ENCODE measurements at places on chromosomes 7 and 10.
A peak's percentile ranks its signal among the peaks of the same experiment; 100 is the strongest.

DNA sequence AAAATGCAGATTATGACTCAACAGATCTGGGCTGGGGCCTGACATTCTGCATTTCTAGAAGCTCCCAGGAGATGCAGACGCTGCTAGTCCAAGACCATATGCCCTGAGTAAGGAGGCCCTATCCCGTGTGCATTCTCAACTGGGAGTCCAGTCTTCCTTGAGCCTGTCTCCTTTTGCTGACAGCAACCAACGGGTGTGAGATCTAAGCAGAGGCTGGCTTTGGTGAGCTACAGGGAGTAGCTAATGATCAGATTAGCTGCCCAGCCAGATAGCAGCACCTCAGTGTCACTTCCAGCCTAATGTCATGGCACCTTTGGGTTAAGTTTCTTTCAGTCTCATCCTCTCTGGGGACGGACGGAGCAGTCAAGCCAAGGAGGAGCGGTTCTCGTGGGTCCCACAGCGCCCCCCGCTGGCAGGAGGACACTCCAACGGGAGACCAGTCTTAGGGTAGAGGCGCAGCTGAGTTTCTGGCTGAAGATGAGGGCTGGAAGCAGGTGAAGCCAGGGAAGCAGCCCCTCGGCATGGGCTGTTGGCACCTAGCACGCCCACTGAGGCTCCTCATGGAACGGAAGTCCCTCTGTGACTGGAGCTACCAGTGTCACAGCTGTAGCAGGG lies 154.0 kb downstream of the CCDC3 start:
- DNase-seq, result peak; percentile 34

GRCh38 chr10:5168897-5169420 lies 16.0 kb downstream of the AKR1C8 start:
- DNase-seq, result peak; percentile 21

DNA sequence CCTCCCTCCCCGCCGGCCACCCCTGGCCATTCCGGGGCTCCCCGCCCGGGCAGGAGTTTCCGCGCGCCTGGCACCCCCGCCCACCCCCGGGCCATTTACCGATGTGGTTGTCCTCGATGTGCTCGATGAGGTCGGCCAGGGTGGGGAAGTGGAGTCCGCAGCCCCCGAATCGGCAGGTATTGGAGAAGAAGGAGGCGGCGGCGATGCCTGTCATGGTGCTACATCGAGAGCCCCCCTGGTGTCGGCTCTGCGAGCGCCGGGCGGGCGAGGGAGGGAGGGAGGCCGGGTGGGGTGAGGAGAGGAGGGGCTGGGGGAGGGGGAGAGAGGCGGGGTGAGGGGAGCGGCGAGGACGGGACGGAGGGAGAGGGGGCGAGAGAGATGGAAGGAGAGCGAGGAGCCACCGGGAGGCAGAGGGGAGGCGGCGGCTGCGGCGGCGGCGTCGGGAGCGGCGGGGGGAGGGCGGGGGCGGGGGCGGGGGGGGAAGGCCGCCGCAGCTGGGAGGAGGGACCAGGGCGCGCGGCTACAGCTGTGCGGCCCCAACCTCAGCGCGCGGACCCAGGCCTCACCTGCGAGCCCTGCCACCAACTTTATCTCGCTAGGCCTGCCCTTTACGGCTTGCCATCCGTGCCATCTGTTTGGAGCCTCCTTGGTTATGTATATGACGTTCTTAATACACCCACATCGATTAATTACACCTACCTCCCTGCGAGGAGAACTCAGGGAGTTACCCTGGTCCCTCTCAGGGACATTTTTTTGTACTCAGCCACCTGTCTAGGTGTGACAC lies at the start of gene JAZF1:
TSS of gene JAZF1 (minus strand) at position 432 of the 784 bp plus-strand sequence.
- DNase-seq, result no peak

DNA sequence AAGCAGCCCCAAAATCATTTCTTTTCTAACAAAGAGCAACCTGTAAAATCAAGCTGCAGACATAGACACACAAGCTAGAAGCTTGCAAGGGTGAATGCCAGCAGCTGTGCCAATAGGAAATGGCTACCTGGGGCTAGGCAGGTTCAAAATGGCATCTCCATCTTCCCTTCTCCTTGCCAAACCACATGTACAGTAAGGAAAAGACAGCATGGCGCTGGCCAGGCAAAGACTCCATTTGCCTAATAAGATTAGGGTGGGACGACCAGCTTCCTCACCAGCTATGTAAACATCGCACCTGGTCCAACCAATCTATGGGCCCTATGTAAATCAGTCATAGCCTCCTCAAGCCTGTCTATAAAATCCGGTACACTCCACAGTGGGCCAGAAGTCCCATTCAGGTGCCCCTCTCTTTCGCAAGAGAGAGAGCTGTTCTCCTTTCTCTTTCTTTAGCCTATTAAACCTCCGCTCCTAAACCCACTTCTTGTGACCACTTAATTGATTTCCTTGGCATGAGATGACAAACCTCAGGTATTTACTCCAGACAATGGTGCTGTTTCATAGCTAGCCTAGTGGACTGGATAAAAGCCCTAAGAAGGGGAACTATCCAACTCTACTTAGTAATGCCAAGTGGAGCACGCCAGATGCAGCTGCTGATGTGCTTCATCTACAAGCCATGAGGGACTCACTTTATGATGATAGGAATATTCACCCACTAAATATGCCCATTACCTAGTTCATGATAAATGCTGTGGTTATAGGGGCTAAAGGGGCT lies 44.1 kb downstream of the HTR7 start:
- DNase-seq, result no peak

- no peak for DNase-seq
Measured at GRCh38 chr7:1253681-1254181, 21.1 kb downstream of the UNCX start.

DNA sequence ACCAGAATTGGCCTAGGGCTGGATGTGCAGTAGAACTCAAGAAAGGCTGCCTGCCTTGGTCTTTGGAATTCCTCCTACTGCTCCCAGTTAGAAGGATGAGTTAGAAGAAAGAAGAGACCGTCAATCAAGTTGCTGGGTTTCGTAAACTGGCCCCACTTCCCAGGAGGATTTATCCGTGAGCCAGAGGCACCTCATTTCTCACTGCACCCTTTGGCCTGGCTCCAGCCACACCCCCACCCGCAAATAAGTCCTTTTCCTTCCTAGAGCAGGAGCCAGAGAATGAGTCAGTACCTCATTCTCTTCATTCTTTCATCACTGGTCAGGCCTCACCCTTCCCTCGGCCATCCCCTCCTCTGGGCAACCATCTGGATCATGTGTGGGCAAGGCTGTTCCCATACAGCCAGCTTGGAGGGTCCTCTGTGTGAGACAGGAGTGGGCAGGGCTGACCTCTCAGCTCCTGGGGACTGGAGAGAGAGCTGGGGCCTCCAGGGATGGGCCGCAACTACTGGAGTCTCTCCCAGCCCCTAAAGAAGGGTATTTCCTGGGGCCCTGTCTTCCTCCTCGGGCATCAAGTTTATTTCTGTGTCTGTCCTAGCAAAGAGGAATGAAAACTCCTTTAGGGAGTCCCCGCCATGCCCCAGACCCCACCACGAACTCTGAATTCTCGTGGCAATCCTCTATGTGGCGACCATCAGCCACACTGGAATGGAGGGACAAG lies 87.2 kb upstream of the DUSP5 start:
- DNase-seq, result no peak

GRCh38 chr7:50954716-50955115 lies 172.0 kb upstream of the GRB10 start:
- no peak for DNase-seq

GRCh38 chr10:45399113-45399512 lies 25.1 kb downstream of the ALOX5 start:
- no peak for DNase-seq

DNA sequence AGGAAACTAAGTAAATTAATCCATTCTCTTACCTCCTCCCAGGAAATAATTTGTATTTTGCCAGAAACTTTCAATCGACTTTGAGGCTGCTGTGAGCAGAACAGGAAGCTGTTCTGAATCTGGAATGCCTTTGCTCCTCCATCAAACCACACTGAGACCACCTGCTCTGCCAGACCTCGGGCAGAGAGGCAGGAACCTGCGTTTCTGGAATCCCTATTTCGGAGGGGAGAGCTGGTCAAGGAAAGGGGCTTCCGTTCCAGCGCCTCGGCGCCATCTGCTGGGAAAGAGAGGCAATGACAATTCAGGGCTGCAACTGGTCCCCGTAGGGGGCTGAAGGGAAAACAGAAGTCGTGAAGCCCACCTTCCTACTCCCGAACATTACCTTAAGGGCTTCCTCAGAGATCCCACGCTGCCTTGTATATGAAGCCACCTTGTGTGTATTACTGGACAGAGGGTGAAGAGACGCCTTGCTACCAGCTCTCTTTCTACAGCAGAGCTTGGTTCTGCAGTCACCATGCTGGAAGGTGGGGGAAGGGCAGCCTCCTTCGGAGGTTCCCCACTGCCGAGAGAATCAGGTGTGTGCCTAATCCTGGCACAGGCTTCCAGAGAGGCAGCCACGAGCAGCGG lies 31.2 kb downstream of the ZNF467 start:
- DNase-seq, result peak; percentile 61

GRCh38 chr10:51100221-51100620 lies 25.9 kb downstream of the PRKG1 start:
- DNase-seq, result no peak

DNA sequence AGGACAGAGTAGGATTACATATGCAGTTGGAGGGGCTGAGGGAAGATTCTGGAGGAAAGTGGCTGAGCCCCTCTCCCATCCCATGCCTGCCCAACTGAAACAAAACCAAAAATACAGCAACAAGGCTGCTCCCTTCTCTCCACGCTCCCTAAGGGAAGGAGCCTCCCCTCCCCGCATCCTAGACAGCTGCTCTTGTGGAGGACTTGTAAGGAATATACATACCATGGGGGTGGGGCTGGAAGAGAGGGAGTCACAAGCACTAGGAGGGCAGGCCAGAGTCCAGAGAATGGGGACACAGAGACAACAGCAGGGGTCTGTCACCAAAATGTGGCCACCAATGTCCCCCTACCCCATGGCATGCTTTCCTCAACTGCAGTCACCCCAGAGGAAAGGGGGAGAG lies 13.2 kb downstream of the LDB1 start:
- no peak for DNase-seq

GRCh38 chr7:82085116-82085515 lies 315.3 kb upstream of the HGF start:
- DNase-seq, result no peak

GRCh38 chr10:60916025-60916424 lies 28.0 kb downstream of the RHOBTB1 start:
- DNase-seq, result no peak

DNA sequence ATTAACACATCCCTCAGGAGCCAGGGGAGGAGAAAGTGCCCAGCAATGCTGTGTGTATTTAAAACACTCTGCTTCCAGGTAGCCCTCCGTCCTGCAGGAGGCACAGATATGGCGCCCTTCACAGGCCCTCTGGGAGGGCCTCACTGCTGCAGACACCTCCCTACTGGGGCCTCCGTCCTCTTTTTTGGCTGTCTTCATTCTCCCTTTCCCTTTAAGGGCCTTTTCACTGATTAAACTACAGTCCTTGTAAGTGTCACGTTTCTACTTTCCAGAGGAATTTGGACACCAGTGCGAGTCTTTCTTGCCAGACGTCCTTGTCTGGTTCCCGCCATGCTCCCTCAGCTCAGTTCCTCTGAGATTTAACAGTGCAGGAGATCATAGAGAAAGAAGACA lies 39.7 kb upstream of the MKRN1 start:
- DNase-seq, result no peak

DNA sequence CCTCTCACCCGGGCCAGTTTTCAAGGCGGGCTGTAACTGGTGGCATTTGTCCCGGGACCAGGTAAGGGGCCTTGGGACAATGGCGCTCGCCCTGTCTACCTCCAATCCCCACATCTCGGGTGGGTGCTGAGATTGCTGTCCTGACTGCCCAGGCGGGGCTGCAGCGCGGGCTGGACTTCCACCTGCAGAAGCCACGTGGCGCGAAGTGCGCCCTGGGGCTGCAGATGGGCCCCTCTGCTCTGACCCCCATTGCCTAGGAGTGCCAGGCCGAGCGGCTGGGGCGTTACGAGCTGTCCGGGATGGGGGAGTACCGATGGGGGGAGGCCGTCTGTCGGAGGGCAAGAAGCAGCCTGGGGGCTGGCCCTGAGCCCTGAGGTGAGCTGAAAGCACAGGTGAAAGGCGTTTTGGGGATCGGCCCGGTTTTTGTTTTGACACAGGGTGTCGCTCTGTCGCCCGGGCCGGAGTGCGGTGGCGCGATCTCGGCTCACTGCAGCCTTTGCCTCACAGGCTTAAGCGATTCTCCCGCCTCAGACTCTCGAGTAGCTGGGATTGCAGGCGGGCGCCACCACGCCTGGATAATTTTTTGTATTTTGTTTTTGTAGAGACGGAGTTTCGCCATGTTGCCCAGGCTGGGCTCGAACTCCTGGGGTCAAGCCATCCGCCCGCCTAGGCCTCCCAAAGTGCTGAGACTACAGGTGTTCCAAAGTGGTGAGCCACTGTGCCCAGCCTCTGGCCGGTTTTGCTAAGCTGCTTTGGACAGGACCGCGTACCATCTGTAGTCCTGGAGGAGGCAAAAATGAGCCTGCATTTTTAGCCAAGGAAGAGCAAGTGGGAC lies at the start of gene SFXN2:
TSS of gene SFXN2 (plus strand) at position 16 of the 835 bp plus-strand sequence. CDS start 12,001 bp downstream, outside the sequence.
- peak; percentile 14 for DNase-seq

DNA sequence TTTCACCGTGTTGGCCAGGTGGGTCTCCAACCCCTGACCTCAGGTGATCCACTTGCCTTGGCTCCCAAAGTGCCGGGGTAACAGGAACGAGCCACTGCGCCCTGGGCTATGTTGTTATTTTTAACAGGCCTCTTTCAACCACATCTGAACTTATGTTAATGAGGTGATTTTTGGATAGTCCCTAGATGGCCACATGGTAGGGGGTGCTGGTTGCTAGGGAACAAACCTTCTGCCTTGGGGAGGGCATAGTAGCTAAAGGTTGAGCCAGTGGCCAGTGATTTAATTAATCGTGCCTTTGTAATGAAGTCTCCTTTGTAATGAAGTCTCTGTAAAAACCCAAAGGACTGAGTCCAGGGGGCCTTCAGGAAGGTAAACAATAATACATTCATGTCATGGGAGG lies 9.1 kb downstream of the COMTD1 start:
- DNase-seq, result no peak

- no peak for DNase-seq
Measured at GRCh38 chr10:131438665-131439064, 127.1 kb upstream of the TCERG1L start.

DNA sequence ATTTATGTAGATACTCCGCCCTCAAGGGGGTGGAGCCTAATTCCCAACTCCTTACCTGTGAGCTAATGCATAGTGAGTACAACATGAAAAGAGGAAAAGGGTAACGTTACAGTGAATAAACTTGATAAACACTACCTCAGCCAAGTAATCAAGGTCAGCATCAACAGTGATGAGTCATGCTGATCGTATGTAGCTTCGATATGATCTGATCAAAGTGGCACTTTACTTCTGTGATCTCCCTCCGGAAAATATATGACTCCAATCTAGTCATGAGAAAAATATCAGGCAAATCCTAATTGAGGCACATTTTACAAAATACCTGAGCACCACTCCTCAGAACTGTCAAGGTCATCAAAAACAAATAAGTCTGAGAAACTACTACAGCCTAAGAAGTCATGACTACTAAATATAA lies 70.4 kb downstream of the VTI1A start:
- DNase-seq, result no peak

- no peak for DNase-seq
Measured at GRCh38 chr10:125013529-125013872, 71.6 kb downstream of the ZRANB1 start.
